ENCODE measurements at places on chromosomes 13 and 19.

DNA sequence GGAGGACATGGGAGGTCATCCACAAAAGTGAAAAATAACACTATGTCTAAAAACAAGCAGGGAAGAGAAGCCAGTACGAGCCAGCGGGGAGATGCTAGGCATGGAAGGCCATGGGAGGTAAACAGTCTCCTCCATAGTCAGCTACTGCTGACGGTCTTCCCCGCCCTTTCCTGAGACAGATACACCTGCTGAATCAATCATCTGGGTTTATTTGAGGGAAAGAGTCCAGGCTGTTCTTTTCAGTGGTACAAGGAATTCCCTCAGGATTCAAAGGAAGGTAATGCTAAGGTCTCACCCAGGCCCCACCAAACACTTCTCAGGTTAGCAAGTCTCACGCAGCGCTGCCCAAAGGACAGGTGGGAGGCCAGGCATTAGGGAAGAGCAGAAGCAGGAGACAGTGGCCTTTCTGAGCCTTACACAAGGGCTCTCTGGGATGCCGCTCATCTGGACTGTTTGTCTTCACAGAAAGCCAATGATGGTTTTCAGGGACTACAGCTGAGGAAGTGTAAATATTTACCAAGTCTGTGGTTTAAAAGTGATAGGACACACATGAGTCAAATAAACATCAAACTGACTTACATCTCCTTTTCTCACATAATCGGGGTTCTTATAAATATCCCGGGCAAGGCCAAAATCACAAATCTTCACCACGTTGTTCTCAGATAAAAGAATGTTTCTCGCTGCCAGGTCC is 173.9 kb downstream of the FLT1 start:
- DNase-seq: peak; percentile 81

- no peak for DNase-seq
Observed at GRCh38 chr13:33051632-33052031, 35.4 kb downstream of the KL start.

DNA sequence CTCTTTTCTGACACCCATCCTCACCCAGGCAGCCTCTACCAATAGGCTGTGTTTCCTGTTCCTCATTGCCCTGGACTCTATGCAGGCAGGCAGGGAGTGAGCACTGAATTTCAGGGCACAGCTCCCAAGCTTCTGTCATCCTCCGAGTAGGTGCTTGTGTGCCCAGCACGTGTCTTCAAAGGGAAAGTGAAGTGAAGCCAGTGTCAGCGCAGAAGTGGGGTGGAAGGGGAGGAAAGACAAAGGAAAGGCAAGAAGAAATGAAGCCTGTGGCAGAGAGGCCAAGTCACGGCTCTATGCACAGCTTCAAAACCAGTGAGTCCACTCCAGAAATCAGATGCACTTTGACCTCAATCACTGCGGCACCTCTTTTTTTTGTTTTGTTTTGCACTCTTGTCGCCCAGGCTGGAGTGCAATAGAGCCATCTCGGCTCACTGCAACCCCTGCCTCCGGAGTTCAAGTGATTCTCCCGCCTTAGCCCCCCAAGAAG is 16.9 kb downstream of the CEBPA start:
- DNase-seq: no peak

GRCh38 chr13:29497137-29497654 is 98.3 kb downstream of the SLC7A1 start:
- DNase-seq: no peak

DNA sequence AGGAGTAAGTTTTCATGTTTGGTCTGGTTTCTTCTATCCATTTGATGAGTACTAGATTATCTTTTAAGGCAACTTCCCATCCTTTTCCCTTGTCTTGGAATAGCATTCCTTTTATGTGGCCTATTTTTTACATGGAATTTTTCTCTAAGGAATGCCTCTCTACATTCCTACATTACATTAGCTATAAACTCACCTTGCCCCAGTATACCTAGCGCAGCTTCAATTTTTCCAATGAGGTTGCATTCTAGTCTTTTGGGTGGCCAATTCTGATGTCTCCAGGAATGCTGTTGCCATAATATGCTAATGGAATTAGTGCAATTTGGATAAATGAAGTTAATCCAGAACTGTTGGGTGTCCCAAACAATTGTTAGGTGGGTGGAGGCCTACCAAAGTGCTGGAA is 33.8 kb downstream of the KBTBD6 start:
- DNase-seq: no peak

- DNase-seq: no peak
Observed at GRCh38 chr13:40193286-40194223, 472.9 kb downstream of the FOXO1 start.

GRCh38 chr19:3611841-3612240 is 5.2 kb upstream of the TBXA2R start:
- DNase-seq: no peak

DNA sequence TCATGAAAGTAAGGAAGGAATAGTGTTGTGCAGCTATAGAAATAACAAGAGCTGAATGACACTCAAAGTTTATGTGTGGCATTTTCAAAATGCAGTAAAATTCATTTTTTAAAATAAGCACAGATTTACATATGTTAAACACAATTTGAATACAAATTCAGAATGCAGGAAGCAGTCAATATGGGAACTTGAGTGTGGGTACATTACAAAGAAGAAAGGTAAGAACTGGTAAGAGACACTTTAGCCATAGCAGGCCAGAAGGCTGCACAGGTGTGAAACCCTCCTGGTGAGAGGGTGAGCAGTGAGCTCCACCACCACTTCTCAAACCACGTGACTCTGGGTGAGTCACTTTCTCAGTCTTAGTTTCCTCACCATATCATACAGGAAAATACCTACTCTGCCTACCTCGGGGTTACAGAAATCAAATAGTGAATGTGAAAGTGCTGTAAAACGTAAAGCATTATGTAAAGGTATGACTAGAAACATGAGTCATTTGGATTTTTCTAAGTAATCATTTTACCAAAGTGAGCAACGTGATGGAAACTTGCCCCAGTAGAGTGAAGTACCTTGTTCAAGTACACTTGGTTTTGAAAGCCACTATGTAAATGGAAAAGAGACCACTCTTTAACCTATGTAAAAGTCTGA is 40.5 kb downstream of the USP12 start:
- DNase-seq: peak; percentile 12

DNA sequence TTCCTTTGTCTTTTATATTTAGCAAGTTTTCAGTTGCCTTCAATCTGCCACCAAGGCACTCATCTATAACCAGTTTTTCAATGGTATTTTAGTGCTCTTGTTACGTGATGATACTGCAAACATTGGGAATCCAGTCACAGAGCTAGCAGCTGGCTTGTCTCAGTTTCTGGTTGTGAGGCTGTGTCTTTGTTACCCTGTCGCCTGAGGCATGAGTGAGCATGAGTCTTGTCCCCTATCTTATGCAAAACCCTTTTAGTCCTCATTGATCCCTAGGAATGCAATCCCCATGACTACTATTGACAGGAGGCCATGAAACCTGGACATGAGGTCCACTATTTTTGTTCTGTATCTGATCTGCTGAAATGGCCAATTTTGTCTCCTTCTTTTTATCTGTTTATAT is 391.0 kb downstream of the LMO7 start:
- DNase-seq: no peak

DNA sequence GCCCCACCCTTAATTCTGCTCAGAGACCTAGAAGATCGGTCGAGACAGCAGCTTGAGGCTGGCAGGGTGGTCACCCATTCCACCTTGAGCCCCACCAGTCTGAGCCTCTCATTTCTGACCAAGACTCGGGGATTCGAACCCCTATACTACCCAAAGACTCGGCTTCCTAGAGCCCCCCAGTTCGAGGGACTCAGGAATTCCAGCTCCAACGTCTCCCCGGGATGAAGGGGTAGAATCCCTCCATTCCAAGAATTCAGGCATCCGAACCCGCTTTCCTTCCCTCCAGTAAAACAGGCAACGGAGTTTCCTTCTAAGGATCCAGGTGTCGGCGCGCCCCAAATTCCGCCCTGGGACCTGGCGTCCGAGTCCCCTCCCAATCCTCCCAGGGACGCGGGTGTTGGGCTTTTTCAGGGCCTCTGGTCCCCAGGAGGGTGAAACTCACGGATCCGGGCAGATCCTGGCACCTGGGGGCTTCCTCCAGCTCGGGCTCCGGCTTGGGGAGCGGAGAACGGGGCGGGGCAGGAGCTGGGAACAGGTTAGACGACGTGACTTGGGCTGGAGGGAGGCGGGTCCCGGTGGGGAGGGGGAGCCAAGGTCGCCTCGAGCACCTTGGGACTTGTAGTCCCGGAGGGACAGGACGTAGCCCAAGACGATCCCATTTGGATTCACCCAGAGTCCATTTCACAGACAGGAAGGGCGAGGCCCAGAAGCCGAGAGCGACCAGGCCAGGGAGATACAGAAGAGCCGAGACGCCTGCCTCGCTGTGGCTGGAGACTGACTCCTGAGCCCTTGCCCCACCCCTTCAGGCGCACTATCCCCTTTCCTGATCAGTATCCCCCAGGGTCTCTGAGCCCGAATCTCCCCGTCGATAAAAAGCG is at the start of gene PPP1R13L:
PPP1R13L (minus strand) TSS at position 513 of the 878 bp plus-strand sequence. CDS start 6,751 bp downstream, outside the sequence.
- peak; percentile 86 for DNase-seq

DNA sequence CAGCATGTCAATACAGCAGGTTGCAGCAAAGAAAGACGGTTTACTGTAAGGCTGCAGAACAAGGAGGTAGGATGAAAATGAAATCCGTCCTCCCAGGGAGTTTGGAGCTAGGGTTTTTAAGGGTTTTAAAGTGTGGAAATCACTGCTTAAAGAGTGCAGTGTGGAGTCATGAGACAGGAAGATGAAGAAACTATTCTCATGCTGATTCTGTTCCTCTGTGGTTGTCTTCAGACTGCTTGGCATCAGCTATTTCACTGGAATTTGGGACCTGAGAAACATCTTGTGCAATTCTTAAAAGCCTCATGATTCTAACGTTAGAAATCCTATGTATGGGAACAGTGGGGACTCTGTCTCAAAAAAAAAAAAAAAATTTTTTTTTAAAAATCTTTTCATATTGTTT is 11.4 kb downstream of the ZNF331 start:
- no peak for DNase-seq

Measured in NCI-H510A treated with DMSO at 0.1 percent for 48 hours (cell line).